ENCODE measurements at places on chromosomes 4 and X. TPM values are rescaled to one million over a fixed set of nuclear protein-coding genes. Genes with fewer than 3 reads are reported as not detected.
A peak's percentile ranks its signal among the peaks of the same experiment; 100 is the strongest.

- no peak for DNase-seq
These were observed 107.8 kb downstream of the ARHGAP10 start for GRCh38 chr4:147839663-147840062.

Gene FGFR3
- total RNA-seq, result 0.30 TPM

Gene TMPRSS11D
- not detected for total RNA-seq

Gene ARHGAP4
- 135 TPM for total RNA-seq

Gene FAM47A
- total RNA-seq, result not detected

Gene GLRB
- not detected for total RNA-seq

- DNase-seq, result no peak
These were observed 58.0 kb upstream of the PGRMC2 start for GRCh38 chr4:128345650-128346049.

Gene RAB41
- not detected for total RNA-seq

- no peak for DNase-seq
These were observed 116.8 kb upstream of the AGA start for GRCh38 chr4:177558995-177559394.

DNA sequence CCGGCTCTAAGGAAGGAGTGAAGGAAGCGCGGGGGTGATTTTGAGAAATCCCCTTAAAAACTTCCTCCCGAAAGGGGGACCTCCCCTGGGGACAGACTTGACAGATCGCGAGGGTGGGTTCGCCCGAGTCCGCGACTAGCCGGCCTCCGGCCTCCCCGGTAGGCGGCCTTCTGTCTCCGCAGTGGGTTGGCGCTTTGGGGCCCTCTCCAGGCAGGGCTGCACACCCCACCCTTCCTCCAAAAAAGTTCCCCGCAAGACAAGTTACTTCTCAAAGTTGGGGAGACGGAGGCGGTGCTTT, 24.8 kb downstream of the HOPX start:
- DNase-seq, result peak; percentile 77

- DNase-seq, result no peak
These were observed 37.3 kb downstream of the APBB2 start for GRCh38 chr4:41177016-41177415.

Measured in activated CD4-positive, alpha-beta T cell treated with anti-CD3 and anti-CD28 coated beads, Interleukin-2, amount 10 ng/mL, durations not matched to agents 24 days and 14 days (primary cell).